LHCN-M2 (cell line): ENCODE measurements at places on chromosomes 6 and 20. TPM values are rescaled to one million over a fixed set of nuclear protein-coding genes. Genes with fewer than 3 reads are reported as not detected.

DNA sequence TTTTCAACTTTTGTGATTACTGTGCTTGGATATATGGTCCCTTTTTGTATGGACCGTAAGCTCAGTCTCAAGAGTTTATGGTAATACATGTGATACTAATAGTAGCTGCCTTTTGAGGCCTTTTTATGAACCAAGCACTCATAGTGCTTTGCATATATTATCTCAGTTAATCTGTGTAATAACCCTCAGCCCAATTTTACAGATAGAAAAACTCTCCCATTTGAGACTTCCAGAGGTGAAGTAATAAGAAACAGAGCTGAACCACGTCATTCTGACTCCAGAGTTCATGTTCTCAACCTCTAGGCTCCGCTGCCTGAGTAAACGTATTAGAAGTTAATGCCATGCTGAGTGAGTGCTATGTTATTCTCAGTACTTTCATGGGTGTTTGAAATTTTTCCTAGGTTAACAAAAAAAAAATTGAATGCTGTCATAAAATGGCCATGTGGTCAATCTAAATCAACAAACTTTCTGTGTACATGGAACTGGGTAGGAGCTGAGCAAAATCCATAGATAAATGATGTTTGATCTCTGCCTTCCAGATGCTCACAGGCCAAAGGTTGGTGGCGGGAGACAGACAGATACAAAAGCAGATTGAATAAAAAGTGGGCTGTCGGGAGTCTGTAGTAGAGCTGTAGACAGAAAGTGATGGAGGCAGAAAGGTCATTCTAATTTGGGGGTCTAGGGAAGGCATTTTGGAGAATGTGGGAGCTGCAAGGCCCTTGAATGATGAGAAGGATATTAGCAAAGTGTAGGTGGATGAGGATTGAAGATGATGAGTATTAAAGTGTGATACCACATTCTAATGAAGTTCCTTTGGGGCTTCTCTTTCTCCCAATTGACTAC, 22.6 kb upstream of the ELOVL2 start:
- DNase-seq: no peak

Gene PAK5
- total RNA-seq: not detected in 2 replicates

Gene ZSCAN23
- 1.9 and 2.1 TPM in 2 replicates for total RNA-seq

Gene KHDC1
- 3.1 and 4.8 TPM in 2 replicates for total RNA-seq

DNA sequence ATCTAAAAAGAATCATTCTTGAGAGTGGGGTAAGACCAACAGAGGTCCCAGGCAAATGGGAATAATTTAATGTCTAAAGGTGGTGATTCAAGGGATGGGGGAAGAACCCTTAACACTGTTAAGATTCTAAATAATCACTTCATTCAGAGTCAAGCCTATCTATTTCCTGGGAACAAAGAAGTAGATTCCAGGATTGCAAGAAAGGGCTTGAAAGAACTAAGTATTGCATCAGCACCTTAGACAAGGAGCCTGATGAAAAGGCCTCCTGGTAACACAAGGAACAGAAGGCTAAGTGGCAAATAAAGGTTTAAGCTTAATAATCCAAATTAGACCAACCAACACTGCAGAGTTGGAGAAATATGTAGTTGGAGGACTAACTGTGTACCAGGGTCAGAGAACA, 620.7 kb upstream of the BTBD3 start:
- DNase-seq: no peak

DNA sequence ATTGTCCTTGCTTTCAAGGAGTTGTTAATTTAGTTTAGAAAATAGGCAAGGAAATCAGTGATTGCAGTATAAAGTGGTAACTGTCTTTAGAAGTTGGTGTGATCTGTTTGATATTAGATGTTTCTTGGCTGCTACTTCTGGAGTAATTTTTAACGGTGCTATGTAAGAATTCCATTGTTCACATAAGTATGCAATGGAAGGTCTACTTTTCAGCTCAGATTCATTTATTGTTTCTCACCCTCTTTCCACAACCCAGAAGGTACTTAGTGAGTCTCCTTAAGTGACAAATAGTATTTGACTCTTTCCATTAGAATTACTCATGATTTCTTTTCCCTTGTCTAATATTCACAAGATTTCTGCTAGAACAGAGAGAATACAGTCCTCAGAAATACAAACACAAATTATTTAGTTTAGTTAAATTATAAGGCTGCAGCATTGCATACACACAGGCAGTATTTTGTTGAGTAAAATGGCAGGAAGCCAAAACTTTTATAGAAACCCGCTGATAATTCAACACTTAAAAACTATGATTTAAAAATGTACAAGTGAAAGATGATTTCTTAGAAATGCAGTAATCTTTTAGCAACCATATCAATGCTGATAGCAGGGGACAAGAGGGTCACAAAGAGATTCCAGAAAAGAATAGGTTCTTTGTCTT, 554.3 kb downstream of the CD109 start:
- no peak for DNase-seq

GRCh38 chr6:25576919-25577318, 75.1 kb upstream of the SCGN start:
- peak; percentile 7 for DNase-seq

- DNase-seq: no peak
These were observed 41.3 kb downstream of the REV3L start for GRCh38 chr6:111441678-111442243.

Gene NFKBIL1
- 21.2 and 26.8 TPM in 2 replicates for total RNA-seq
